CD4-positive, alpha-beta T cell treated with Interleukin-17A for 1 hour (primary cell): ENCODE measurements at places on chromosomes 12 and 14.

- no peak for DNase-seq
These were observed 16.2 kb downstream of the VPS33A start for GRCh38 chr12:122250047-122250446.

DNA sequence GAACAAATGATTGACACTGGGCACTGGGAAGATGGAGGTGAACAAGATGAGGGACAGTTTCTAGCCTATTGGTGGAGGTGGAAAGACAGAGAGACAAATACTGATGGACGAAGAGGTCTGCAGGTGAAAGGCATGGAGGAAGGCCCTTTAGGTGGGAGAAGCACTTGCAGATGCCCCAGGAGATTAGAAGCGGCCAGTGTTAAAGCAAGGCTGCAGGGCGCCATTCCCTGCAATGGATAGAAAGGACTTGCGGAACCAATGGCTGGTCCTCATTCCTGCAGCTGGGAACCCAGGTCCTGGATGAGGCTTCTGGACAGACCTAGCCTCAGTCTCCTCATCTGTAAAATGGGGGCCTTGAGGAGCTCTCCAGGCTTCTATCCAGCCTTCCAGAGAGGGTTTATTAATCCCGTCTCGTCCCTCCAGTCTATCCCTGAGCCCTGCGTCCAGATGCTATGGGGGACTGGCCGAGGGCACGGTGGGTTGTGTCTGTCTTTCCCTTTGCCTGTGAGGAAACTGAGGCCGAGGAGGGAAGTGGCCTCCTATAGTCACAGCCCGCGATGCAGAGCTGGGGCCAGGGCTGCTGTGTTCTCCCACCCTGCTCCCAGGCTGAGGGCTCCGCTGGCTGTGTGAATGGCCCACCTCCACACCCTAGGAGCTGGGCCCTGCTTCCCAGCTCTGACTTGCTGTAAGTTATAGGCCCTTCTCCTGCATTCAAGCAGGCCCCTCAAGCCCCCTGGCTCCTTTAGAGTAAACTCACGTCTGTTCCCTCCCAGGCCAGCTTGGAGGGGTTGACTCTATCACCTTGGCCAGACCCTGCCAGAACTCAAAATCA is 33.0 kb downstream of the CYP46A1 start:
- DNase-seq = no peak

DNA sequence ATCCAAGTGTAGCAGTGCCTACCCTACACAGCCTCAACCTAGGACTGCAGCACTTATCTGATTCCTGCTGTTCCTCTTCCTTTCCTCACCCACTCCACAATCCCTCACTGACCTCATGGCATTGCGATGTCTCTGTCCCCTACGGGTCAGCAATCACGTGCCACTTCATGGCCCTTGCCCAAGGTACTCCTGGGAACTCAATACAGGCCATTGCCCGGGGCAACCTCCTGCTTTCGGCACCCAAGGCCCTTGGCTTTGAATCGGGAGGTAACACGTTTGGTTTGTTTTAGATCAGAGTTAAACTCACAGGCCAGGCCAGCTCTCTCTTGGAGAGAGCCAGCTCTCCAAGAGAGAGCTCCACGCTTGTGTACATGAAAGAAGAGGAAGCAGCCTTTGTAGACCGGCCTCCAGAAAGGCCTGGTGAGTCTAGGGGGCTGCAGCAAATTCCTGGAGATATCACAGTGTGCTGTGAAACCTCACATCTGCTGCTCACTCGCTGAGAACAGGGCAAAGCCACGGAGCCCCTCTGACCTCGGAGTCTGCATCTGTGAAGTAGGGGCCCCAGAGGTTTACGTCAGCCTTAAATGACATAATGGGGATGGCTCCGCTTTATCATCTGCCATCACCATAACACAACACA is 12.2 kb downstream of the CLMN start:
- DNase-seq = no peak

GRCh38 chr12:40248585-40249297 is 23.9 kb downstream of the LRRK2 start:
- DNase-seq = no peak

GRCh38 chr12:113130457-113131135 is 5.0 kb downstream of the RASAL1 start:
- no peak for DNase-seq

GRCh38 chr12:31289441-31289840 is 36.5 kb downstream of the SINHCAF start:
- DNase-seq = no peak

- no peak for DNase-seq
These were observed 37.2 kb upstream of the YY1 start for GRCh38 chr14:100201701-100202100.

DNA sequence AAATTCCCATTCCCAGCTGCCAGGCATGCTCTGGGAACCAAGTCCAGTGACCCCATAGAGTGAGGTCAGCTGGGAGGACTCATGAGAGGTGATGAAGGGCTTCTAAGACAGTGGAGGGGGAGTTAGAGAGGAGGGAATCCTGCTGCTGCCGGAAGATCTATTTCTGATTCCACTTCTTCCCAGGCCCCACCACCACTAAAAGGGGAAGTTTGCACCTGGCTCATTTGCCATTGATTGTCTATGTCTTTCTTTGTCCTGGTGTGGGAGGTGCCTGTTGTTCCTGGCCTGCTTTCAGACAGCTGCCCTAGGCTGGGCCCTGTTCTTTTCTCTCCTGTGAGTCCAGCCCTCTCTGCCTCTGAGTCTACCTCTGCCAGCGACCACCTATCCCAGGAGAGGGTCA is 3.0 kb upstream of the KRT6A start:
- DNase-seq = no peak

GRCh38 chr12:82414044-82414443 is 55.7 kb downstream of the METTL25 start:
- no peak for DNase-seq

- DNase-seq = no peak
These were observed 19.2 kb downstream of the SLC7A8 start for GRCh38 chr14:23164250-23164649.

GRCh38 chr14:28406196-28406595 is 360.4 kb upstream of the FOXG1 start:
- DNase-seq = no peak

DNA sequence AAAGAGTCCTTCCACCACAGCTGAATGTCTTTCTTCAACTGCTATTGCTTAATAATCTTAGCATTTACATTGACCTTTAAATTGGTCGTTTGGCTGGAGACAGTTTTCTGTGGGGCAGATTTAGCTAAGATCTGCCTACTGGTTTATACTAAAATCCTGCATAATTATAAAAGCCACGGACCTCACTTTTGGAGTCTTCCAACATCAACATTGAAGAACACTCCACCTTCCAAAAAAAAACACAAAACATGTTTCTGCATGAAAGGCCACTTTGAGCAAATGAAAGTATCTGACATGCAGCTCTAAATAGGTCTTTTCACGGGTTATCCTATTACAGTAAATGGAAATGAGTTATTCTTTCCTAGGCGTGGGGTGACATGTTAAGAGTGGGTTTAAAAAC is 57.0 kb upstream of the KRR1 start:
- no peak for DNase-seq

- DNase-seq = no peak
These were observed 88.3 kb downstream of the GTF2A1 start for GRCh38 chr14:81132468-81132867.

DNA sequence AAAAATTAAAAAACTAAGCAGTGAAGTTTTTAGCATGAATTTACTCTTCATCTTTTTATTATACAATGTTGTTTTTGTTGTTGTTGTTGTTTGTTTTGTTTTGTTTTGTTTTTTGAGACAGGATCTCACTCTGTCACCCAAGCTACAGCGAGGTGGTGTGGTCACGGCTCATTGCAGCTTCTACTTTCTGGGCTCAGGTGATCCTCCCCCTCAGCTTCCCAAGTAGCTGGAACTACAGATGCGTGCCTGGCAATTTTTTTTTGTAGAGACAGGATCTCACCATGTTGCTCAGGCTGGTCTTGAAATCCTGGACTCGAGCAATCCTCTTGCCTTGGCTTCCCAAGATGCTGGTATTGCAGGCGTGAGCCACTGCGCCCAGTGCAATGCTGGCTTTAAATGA is 11.3 kb downstream of the PPFIBP1 start:
- DNase-seq = no peak

DNA sequence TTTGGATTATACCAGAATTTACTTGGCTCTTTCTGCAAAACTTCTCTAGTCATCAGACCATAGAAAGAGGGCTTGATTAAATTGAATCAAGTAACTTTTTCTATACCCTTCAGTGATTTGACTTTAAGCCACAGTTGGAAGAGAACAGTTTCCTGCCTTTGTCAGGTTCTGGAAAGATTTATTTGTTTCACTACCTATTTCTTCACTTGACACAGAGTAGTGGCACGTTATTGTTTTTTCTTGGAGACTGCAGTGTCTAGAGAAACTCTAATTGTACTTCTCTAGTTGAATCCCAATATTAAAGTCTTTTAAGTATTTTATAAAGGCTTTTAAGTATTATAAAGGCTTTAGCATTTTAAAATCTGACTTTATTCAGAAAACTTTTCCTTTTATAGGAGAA is 138.1 kb downstream of the TMEM117 start:
- no peak for DNase-seq

- DNase-seq = no peak
These were observed 54.1 kb downstream of the EP400 start for GRCh38 chr12:132003846-132004245.

DNA sequence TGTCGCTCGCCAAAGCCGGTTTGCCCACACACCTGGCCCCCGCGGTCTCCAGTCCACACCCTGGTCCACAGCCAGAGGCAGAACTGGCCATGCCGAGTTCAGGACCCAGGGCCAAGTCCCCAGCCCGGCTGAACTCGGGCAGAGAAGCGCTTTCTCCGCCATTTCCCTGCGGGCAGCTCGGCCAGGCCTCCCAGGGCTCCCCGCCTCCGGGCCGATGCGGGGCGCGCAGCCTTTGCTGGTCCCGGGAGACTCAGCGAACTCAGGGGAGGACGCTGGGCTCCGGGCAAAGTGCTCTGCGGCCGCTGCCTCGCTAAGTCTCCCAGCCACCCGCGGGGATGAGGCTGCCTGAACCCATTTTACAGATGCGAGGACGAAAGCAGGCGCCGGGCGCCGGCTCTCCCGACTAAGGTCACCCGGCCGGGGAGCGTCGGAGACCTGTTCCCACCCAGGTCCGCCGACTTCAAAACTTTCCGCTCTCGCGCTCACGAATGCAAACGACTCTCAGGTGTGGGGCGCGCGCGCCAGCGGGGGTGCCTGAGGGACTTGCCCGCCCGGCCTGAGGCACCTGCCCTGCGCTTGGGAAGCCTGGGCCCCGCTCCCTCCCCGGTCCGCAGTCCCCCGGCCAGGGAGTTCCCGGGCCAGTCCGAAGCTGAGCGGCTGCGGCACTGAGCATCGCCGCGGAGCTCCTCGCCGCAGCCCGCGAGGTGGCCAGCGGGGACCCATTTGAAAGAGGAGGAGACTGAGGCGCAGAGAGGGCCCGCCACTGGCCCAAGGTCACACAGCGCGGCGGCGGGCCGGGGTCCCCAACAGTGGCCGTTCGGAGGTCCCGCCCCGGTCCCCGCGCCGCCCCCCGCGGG is 627 bp downstream of the TESC start:
- DNase-seq = peak; percentile 25

GRCh38 chr12:96534339-96534738 is 45.0 kb downstream of the CFAP54 start:
- DNase-seq = no peak

DNA sequence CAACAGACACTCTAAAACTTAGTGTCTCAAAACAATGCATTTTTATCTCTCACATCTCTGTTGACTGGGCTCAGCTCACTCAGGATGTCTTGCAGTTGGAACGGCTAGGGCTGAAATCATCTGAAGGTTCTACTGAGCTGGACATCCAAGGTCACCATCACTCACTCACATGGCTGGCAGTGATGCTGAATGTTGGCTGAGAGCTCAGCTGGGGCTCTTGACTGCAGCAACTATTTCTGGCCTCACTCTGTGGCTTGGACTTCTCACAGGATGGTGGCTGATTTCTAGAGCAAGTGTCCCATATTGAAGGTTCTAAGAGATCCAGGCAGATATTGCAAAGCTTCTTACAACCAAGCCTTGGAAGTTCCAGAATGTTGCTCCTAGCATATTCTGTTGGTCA is 166.5 kb downstream of the ZFP36L1 start:
- DNase-seq = no peak

DNA sequence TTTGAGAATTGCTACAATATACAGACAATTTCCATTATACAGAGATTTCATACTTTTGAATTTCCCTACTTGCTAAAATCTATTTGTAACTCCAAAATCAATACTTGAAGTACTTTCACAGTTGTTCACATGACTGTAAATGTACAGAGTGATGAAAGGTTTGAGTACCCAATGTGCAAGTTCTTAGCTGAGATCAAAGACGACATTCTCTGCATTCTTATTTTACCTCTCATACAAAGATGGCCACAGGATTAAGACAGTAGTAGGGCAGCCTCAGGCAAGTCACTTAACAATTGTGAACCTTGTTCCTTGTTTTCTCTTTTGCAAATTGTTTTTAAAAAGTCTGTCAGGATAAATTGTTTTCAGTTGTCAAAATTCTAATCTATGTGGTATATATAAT is 255.9 kb upstream of the KITLG start:
- DNase-seq = no peak

DNA sequence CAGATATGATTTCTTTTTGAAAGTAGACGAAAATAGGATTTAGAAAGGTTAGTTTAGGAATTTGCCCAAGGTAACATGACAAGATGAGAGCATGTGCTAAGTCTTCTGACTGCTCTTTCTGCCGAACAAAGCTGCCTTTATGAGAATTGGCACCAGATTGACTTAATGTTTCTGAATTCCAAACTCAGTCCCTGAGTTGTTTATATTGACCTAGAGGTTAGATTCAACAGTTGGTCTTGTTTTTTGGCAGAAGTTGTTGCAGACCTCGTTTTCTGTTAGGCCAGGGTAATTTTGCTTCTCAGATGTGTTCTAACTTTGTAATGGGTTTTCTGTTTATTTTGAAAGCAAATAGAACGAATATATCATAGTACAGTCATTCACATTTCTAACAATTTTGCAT is 61.5 kb upstream of the LRTM2 start:
- no peak for DNase-seq

GRCh38 chr12:113886721-113887120 is 79.4 kb downstream of the RBM19 start:
- no peak for DNase-seq

GRCh38 chr12:112777387-112778310 is 13.9 kb upstream of the RPH3A start:
- DNase-seq = no peak

DNA sequence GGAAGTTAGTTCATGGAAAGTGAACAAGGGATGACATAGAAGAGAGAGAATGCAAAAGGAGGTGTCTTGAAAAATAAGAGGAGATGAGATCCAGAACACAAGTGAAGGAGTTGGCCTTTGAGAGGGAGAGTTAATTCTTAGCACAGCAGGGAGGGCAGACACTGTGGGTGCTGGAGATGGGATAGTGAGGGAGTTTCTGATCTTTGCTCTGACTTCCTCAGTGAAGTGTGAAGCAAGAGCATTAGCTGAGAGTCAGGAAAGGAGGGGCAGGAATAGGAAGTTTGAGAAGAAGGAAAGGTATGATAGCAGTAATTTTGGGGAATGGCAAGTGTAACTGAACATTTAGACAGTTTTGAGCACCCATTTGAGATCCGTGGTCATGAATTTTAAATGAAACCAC is 75.8 kb upstream of the COCH start:
- DNase-seq = no peak

GRCh38 chr12:122891661-122892525 is 4.0 kb downstream of the VPS37B start:
- no peak for DNase-seq
